ENCODE measurements at places on chromosomes 1 and 21. TPM values are rescaled to one million over a fixed set of nuclear protein-coding genes. Genes with fewer than 3 reads are reported as not detected.
A peak's percentile ranks its signal among the peaks of the same experiment; 100 is the strongest.

Gene ADAMTSL4
- 11.8 TPM for polyA plus RNA-seq

Gene URB1
- 10.0 TPM for polyA plus RNA-seq

Gene CRNN
- polyA plus RNA-seq = not detected

Gene CNKSR1
- 9.0 TPM for polyA plus RNA-seq

Gene TLCD4
- polyA plus RNA-seq = 6.7 TPM

Gene IL10
- polyA plus RNA-seq = 0.33 TPM

DNA sequence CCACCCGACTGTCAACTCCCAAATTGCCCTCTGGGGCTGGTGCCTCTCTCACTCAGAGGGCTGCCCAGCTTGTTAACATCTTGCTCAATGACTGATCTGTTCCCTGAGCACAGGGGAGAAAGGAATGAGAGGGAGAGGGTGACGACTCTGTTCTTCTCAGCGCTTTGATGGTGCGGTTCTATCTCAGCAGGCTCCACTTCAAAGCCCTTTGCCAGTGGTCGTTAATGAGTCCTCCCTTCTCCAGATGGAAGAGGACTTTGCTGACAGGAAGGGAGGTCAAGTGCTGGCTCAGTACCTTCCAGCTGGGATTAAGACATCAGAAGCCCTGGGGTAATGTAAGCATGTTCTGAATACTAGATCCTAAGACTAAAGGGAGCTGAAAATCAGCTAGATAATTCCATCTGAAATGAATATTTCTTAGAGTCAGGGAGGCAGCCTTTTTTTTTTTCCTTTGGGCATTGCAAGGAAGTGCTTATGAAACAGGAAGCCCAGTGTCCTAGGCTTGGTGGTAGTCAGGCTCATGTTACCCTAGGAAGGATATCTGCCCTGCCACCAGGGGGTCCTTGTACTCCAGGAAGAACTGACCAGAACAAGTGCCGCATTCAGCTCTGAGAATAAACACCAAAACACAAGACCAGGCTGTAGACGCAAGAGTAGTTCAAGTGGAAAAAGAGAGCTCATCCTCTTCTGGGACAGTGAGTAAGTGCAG is 4.7 kb downstream of the FMOD start:
- DNase-seq = no peak

DNA sequence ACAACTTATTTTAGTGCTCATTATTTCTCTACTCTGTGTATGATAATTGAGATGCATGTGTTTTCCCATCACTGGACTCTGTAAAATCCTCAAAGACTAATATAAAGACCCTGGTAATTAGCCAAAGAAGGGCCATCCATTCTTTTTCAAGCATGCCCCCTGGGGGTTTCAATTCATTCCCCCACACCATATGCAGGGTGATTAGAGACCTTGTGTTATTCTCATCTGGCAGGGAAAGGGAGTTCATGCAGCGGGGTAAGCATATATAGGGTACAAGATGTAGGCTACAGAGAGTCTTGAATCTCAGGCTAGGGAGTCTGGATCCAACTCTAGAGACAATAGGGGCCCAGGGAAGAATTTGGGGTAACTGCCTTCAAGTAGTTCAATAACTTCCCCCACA is 166.5 kb downstream of the TNR start:
- DNase-seq = no peak

DNA sequence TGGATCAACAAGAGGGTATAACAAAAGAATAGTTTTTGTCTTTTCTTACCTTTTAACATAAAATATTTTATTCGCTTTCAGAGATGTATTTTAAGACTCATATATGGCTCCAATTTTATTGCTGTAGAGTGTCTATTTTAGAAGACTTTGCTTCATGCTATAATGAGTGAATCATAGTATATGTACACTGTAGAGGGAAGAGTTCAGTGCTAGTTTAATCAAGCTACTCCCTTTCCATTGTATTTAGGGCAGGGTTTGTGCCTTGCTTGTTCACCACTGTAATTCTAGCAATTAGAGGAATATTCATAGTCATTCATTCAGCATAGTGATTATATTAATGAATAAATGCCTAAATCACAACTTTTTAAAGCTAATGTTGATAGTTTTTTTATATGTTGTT is 78.8 kb downstream of the CEP350 start:
- no peak for DNase-seq

- no peak for DNase-seq
Measured at GRCh38 chr1:45574105-45574626, 9.7 kb upstream of the NASP start.

GRCh38 chr1:164780863-164781262 is 221.9 kb downstream of the PBX1 start:
- no peak for DNase-seq

DNA sequence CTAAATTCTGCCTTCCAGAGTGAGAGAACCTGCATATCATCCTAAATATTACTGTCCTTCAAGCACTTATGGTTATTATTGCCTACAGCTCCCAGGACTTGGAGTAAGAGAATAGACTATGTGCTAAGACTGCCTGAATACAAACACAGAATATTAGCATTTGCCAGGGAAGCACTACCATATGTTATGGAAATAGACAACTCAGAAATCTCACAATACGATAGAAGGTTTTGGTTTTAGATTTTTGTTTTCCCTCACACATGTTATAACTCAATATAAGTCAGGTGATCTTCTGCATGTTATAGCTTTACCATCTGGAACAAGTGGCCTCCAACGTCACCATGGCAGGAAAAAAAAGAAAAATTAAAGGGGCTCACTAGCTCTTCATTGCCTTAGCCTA is 413.9 kb downstream of the LRRIQ3 start:
- no peak for DNase-seq

DNA sequence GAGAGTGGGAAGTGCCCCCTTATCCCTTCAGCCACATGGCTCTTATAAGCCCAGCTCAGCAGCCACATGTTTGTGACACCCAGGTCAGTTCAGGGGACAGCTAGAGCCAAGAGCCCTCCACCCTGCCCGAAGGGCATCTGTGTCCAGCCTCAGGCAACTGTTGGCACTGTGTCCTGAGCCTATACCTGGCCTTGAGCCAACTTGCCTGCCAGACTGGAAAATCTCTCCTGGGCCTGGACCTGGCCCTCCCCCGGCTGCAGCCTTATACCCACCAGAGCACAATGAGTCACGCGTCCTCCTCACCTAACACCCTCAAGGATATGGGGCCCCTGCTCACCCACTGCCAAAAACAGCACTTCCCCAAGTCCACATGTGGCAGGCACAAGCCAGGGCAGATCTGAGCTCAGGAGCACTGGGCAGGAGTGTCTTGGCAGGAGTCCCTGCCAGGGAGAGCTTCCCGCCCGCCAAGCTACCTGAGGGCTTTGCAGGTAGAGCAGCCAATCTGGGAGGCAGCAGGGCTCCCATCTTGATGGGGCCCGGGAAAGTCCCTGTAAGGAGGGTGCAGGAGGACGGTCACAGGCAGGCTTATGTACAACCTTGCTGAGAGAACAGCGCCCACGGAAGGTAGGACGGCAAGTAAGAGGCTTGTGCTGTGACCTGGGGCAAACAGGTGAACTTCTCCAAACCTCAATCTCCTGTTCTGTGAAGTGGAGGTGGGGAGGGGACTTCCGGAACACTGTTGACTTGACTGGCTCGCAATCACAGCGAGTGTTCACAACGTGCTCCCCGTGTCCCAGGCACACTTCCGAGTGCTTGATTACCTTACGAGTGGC is 19.8 kb upstream of the HSPG2 start:
- no peak for DNase-seq

GRCh38 chr1:204377800-204378668 is 18.3 kb upstream of the PLEKHA6 start:
- DNase-seq = no peak

DNA sequence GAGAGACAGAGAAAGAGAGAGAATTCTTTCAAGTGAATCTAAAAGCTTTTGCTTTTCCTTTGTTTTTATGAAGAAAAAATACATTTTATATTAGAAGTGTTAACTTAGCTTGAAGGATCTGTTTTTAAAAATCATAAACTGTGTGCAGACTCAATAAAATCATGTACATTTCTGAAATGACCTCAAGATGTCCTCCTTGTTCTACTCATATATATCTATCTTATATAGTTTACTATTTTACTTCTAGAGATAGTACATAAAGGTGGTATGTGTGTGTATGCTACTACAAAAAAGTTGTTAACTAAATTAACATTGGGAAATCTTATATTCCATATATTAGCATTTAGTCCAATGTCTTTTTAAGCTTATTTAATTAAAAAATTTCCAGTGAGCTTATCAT is 117.6 kb downstream of the PTPRC start:
- DNase-seq = no peak

DNA sequence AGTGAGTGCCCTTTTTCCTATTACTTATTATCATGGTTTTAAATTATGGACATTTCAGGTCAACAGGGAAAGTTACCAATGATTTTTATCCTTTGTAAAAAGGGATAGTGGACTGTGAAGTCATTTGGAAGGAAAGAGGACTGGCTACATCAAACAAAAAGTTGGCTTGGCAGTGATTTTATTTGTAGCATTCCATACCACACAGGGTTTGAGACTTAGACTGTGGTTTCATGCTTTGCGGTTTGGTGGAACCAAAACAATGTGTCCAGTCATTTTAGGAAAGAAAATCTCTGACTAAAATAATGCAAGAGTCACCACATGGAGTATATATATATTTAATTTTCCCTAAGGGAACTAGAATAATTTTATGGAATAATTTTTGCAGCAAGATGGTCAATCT is 239.5 kb downstream of the HMCN1 start:
- no peak for DNase-seq

GRCh38 chr21:17466166-17466565 is 46.7 kb upstream of the CXADR start:
- no peak for DNase-seq

DNA sequence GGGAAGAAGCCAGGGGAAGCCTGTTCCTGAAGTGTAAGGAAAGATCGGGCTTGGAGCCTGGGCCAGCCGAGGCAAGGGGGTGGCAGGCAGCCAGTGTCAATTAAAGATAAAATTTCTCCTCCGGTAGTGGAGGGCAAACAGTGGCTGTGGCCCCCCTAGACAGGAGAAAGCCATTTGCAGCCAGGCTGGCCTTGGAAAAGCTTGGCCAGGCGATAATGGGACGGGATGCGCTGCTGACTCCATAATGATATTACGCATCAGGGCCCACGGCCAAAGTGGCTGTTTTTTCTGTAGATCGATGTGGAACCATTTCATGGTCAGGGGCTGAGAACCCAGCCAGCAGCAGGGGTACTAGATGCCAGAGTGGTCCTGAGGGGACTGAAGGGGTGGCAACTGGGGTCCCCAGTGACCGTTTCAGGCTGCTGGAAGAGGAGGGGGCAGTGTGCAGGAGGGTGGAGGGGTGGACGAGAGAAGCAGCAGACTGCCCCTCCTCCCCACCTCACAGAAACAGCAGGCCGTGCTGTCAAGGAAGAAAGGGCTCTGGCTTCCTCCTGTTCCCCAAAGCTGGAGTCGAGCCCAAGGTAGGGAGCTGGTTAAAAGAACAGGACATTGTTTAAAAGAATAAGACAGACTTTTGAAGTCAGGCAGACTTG is 25.2 kb downstream of the KCNC4 start:
- no peak for DNase-seq

- peak; percentile 60 for DNase-seq
Measured at GRCh38 chr1:156852418-156852874, 6.5 kb downstream of the INSRR start.

DNA sequence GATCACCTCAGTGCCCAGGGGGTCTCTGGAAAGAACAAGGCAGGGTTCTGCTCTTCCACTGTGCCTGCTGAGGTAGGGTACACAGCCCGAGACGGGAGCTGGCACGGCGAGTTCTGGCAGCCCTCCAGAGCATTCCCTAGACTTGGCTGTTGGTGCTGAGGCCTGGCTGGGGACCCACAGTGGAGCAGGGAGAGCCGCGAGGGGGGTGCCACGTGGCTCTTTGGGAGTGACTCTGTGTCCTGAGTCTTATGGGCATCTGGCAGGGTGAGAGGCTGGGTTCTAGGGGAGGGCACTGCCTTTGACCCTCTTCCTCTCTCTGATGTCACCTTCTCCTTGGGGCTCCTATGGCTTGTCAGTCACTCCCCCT is 336.4 kb downstream of the CAMTA1 start:
- DNase-seq = no peak

DNA sequence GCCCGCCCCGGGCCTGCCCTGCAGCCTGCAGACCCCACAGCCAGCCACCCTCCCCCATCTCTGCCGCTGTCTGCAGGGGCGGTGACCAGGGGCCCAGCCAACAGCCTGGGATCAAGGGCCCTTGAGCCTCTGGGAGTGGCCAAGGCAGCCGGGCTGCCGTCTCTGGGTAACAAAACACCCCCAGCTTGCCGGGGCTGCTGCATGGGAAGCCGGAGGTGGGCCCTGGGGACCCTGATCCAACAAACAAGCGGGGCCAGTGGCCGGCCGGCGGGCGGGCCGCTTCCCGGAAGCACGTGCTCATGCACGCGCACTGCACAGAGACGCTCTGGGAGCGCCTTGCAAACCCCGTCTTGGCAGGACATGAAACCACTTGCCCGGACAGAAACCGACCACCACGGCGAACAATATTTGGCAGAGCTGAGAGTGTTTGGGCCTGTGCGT is 13.2 kb downstream of the MEGF6 start:
- no peak for DNase-seq

- no peak for DNase-seq
Measured at GRCh38 chr1:12230549-12231275, 882 bp downstream of the VPS13D start.

DNA sequence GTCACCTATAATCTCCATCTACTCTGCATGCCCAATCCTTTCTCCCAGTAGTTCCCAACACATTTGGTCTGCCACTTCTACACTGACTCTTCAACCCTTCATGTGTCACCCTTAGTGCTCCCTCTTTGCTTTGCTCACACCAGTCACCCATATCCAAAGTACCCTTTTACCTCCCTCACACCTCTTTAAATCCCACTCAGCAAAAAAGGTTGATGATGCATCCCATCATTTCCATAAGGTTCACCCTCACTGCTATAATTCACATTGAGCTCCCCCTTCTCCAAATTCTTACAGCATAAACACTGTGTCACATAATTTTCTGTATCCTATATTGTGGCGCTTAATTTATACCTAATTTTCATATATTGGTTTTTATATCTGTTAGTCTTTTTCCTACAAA is 83.8 kb upstream of the ATP1B1 start:
- DNase-seq = no peak

- DNase-seq = no peak
Measured at GRCh38 chr1:186629341-186629740, 50.9 kb downstream of the PTGS2 start.

- no peak for DNase-seq
Measured at GRCh38 chr1:113984710-113985109, 5.4 kb downstream of the OLFML3 start.
